ENCODE measurements at places on chromosomes 2 and 18.

- DNase-seq, result no peak
These were observed 62.0 kb downstream of the MAP3K20 start for GRCh38 chr2:173137610-173138009.

DNA sequence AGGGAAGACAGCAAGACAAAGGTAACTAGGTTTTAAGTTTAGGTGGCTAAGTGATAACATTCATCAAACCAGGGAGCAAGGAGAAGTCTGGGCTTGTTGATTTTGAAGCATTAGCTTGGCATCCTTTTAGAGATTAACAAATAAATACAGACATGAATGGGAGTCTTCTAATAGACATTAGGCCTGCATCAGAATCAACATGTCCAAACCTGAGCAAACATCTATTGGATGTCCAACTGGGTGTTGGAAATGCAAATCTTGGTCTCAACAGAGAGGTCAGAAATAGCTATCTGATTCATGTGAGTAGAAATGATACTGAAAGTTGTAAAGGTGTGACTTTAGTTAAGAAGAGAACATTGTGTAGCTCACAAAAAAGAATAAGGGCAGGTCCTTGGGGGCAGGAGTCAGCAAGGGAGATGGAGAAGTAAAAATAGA, 85.5 kb upstream of the RND3 start:
- DNase-seq, result no peak

GRCh38 chr2:2229626-2230432, 101.2 kb downstream of the MYT1L start:
- DNase-seq, result no peak

- DNase-seq, result no peak
These were observed 58.9 kb upstream of the THUMPD2 start for GRCh38 chr2:39837856-39838453.

- no peak for DNase-seq
These were observed 4.7 kb upstream of the CXCR4 start for GRCh38 chr2:136122661-136123060.

DNA sequence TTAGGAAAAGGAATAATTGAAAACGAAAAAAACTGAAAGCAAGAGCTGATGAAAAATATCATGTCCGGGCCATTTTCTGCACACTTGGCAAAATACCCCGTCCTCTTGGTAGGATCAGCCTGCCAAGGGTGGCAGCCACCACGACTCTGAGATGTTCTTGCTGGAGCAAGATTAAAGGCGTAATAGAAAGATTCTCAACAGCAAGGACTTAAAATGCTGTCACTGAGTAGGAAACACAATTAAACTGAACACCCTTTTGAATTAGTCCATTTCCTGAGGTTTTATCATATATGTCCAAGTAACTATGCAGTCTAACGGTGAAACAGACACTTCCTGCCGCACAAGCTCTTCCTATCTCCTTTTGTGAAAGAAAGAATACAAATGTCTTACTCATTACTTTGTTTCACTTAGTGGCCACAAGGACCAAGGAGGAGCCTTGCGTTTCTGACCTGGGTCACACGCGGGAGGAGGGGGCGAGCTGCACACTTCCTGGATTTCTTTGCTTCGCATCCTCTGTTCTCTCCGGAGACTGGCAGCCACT, 222.7 kb downstream of the PIEZO2 start:
- no peak for DNase-seq

DNA sequence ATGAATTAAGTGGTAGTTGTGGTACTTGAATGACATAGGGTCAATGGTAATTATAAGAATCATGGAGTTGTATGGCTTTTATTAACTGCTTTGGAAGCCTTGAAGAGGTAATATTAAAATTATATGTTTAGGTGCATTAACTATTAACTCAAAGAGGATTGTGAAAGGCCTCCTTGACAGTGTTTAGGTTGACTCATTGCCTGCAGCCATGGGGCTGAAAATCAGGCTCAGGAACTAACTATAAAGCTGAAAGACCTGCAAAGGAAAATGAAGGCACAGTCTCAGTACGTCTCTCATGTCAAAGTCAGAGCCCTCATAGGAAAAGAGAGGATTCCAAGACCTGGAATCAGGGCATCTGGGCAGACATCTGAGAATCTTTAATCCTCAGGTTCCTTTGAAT, 31.0 kb downstream of the CACNB4 start:
- DNase-seq, result no peak

DNA sequence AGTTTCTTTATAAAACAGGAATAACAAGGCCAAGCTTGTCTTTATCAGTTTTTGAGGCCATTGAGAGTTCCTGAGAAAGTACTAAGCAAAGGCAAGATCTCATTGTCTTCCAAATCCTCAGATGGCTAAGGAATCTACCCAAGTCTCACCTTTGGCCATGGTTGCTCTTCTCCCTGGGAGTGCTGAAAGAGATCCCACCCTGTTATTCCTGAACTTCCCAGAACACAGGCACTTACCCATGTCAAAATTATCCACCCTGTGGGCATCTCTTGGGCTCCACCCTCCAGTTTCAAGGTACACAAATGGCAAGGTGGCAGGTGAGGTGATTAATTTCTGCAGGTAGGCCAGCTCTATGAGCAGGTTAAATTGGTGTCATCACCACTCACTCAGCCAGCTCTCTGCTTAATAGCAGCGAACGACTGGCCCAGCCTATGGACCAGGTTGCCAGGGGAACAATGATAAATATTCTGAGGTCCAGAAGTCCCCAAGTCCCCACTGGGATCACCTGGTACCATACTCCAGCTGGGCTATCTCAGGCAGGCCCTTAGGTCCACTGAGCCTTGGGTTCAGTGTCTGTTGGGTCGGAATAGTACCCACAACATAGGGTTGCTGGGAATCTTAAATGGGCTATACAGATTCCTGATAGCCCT, 2.3 kb upstream of the SPRED2 start:
- DNase-seq, result no peak

GRCh38 chr2:49278141-49278540, 123.8 kb upstream of the FSHR start:
- DNase-seq, result no peak
